ENCODE measurements at places on chromosomes 1 and 21.

GRCh38 chr1:86247597-86248279 lies 91.2 kb upstream of the COL24A1 start:
- no peak overlapping the region for H3K27ac ChIP-seq
- H3K4me3 ChIP-seq: no peak overlapping the region
- H3K4me1 ChIP-seq: no peaks in the 10 kb centered on the region
- no peak for DNase-seq
- no peaks in the 10 kb centered on the region for H3K36me3 ChIP-seq

- H3K36me3 ChIP-seq: no peaks in the 10 kb centered on the region
- H3K4me1 ChIP-seq: no peaks in the 10 kb centered on the region
- no peak for DNase-seq
- H3K27ac ChIP-seq: no peak overlapping the region
- no peaks in the 10 kb centered on the region for H3K27me3 ChIP-seq
These were observed 70.9 kb downstream of the WDR64 start for GRCh38 chr1:241722947-241723346.

DNA sequence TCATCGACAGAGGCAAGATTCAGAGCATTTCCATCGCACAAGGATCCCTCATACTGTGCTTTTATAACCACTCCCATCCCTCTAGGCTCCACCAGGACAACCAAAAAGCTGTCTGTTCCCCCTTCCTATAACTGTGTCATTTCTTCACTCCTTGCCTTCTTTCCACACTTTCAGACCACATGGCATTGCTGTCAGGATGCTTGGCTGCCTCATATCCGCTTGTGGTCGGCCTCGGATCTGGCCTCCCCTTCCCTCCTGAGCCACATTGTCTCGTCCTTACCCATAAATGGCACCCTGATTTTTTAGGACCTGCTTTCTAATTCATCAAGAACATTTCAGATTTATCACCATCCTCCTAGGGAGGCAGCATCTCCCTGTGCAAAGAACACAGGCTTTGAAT lies 80.5 kb downstream of the HIVEP3 start:
- no peaks in the 10 kb centered on the region for H3K27me3 ChIP-seq
- DNase-seq: no peak
- H3K27ac ChIP-seq: no peak overlapping the region
- H3K4me3 ChIP-seq: no peak overlapping the region
- H3K4me1 ChIP-seq: peaks cover 8% of the 10 kb centered on the region
- H3K36me3 ChIP-seq: no peaks in the 10 kb centered on the region

- H3K27me3 ChIP-seq: no peaks in the 10 kb centered on the region
- no peak overlapping the region for H3K4me3 ChIP-seq
- H3K27ac ChIP-seq: no peak overlapping the region
- H3K4me1 ChIP-seq: no peaks in the 10 kb centered on the region
These were observed 76.1 kb upstream of the GADD45A start for GRCh38 chr1:67608661-67609576.

DNA sequence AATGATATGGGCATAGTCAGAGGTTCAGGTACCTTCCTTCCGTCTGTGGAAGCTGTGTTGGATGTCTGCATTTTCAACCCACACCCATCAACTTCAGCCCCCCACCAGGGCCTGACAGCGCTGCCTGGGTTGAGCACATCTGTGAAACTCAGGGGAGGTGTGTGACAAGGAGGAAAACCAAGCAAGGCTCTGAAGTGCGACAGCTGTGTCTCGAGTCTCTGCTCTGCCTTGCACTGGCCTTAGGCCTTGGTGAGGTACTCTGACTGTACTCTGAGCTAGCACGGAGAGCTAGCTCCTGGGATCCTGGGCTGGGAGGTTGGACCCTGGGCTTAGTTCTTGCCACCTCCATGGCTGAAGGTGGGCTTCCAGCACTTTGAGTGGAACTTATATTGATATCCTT lies 9.1 kb downstream of the VANGL2 start:
- DNase-seq: no peak
- H3K27ac ChIP-seq: 0 out of 2 replicates have a peak overlapping the region, but pooled peaks have one; percentile 78
- H3K4me3 ChIP-seq: no peak overlapping the region
- H3K36me3 ChIP-seq: no peaks in the 10 kb centered on the region

- no peak for DNase-seq
- no peak overlapping the region for H3K27ac ChIP-seq
- no peak overlapping the region for H3K4me3 ChIP-seq
- H3K27me3 ChIP-seq: no peaks in the 10 kb centered on the region
These were observed 16.5 kb downstream of the ATP1B1 start for GRCh38 chr1:169122976-169123375.

DNA sequence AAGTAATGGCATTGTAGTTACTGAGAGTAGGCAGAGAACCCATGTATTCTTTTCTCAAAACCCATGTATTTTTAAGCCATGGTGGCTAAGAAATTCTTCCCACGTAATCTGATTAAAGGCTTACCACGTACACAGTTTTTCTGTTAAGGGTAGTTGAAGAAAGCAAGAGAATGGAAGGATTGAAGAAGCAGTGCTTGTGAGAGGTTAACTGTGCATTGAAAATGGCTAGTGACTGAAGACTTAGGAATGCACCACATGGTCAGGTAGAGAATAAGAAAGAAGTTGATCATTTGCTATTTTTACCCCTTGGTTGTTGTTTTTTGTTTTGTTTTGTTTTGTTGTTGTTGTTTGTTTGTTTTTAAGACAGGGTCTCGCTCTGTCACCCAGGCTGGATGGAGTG lies 178.9 kb upstream of the SNX7 start:
- H3K27me3 ChIP-seq: no peaks in the 10 kb centered on the region
- H3K4me1 ChIP-seq: 0 out of 2 replicates have a peak, but pooled peaks cover 3% of the 10 kb centered on the region
- DNase-seq: no peak
- H3K27ac ChIP-seq: no peak overlapping the region
- no peak overlapping the region for H3K4me3 ChIP-seq

DNA sequence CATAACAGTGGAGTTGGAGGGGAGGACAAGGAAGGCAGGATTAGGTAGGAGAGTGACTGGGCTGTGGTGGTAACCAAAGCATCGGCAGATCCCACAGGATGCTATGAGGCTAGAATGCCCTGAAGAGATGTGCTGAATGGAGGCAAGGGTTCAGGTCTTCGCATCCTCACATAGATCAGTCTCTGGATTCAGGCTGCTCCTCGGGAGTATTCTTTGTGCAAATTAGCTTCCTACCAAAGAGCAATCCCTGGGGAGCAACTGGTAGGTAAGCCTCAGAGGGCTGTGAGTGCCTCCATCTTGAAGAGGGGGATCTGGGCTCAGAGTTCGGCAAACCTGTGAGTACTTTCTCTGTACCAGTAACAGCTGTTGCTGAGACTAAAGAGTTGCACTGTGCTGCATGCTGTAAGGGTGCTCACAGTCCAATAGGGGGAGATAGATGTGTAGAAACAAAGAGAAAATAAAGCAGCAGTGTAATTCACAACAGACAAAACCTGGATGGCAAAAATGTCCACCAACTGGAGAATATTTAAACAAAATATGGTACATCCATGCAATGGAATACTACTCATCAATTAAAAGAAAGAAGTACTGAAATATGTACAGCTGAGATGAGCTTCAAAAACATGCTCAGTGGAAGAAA lies 322.4 kb upstream of the DEPDC1 start:
- DNase-seq: peak; percentile 62
- H3K27ac ChIP-seq: no peak overlapping the region
- H3K4me3 ChIP-seq: no peak overlapping the region
- H3K4me1 ChIP-seq: no peaks in the 10 kb centered on the region
- no peaks in the 10 kb centered on the region for H3K36me3 ChIP-seq
- no peaks in the 10 kb centered on the region for H3K27me3 ChIP-seq

DNA sequence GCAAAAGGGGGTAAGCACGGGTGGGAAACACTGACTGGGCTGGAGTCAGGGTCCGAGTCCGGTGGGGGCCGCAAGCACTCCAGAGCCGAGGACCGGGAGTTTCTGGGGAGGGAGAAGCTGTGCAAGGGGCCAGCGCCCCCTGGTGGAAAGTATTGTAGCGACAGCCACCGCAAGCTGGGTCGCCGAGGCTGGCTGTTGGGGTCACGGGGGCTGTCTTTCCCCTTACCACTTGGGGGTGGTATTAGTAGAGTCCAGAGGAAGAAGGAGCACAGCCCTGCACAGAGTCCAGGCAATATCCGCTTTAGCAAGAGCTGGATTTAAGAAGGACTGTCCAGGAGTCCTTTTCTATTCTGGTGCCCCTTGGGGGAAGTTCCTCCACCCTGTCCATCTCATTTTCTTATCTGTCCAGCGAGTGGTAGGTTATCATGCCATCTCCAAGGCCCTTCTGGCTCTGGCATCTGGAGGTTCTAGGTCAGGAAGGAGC lies 17.9 kb upstream of the ETV3 start:
- DNase-seq: peak; percentile 93
- no peaks in the 10 kb centered on the region for H3K27me3 ChIP-seq
- H3K4me3 ChIP-seq: peak overlapping the region; percentile 40
- peaks cover 10% of the 10 kb centered on the region for H3K4me1 ChIP-seq
- no peaks in the 10 kb centered on the region for H3K36me3 ChIP-seq

- H3K27me3 ChIP-seq: no peaks in the 10 kb centered on the region
- no peak overlapping the region for H3K27ac ChIP-seq
- peaks cover 14% of the 10 kb centered on the region for H3K4me1 ChIP-seq
- no peak for DNase-seq
These were observed 8.9 kb upstream of the VWA5B1 start for GRCh38 chr1:20281801-20282200.

DNA sequence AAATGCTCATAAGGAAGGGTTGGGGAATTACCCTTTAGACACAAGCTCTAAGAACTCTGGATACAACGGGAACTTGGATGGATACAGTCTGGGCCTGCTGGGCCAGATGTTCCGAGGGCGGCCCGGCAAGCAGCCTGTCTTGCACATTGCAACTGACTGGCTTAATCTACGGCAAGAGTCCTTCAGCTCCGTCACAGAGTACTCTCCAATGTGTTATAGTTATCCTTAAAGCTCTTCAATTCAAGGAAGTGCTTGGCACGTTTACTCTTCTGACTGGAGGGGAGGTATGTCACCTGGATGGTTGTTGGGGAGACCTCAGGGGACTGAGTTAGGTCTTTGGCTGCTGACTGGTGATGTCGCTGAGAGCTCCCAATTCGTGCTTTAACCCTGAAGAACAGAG lies 1.1 kb upstream of the CFAP141 start:
- no peak overlapping the region for H3K27ac ChIP-seq
- H3K4me1 ChIP-seq: no peaks in the 10 kb centered on the region
- DNase-seq: no peak
- H3K36me3 ChIP-seq: peaks cover 28% of the 10 kb centered on the region
- H3K27me3 ChIP-seq: no peaks in the 10 kb centered on the region

DNA sequence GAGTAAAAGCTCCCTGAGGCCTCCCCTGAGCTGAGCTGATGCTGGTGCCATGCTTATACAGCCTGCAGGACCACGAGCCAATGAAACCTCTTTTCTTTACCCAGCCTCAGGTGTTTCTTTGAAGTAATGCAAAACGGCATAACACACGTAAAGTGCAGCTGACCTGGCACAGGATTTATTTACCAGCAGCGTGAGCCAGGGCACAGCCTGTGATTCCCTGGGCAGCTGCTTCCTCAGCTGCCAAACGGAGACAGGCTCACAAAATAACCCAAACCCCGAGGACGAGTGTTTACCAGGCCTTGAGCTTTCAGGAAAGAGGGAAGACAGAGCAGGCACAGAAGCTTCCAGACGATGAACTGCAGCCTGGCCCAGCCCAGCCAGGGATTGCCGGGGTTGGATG lies 120.6 kb upstream of the ARHGEF16 start:
- H3K4me1 ChIP-seq: no peaks in the 10 kb centered on the region
- no peak for DNase-seq
- H3K36me3 ChIP-seq: no peaks in the 10 kb centered on the region
- H3K27me3 ChIP-seq: no peaks in the 10 kb centered on the region
- H3K27ac ChIP-seq: no peak overlapping the region

- DNase-seq: peak; percentile 75
- no peaks in the 10 kb centered on the region for H3K4me1 ChIP-seq
- no peak overlapping the region for H3K27ac ChIP-seq
These were observed 5.8 kb downstream of the VWA1 start for GRCh38 chr1:1441002-1441888.

DNA sequence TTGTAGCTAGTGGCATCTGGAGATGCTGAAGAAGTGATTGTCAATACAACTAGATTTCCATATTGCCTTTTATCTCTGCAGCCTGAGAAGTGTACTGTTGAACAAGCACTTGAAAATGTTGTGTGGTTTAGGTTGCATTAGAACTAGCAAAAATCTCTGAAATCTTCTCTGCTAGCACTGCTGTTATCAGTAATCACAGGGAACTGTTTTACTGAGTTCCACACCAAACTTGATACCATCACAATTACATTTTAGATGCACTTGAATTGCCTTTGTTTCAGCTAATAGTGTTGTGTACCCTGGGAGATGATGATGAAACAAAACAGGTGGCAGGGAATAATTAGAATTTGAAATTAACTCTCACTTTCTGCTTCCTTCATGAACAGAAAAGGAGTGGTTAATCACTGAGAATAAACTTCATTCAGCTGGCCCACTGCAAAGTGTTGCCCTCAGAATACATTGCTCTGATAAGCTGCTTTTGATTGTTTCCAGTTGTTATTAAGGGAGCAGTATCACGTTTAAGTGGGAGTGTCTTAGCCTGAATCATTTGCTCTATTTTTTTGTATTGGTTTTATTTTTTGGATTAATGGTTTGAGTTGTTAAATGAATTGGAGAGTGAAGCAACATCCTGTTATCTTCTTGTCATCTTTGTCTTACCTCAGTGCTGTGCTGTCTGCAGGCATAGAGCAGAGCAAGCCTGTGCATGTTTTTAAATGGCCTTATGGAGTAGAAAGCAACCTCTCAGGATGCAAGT lies 13.0 kb downstream of the FAM20B start:
- H3K36me3 ChIP-seq: no peaks in the 10 kb centered on the region
- H3K4me1 ChIP-seq: peaks cover 19% of the 10 kb centered on the region
- DNase-seq: no peak
- H3K27me3 ChIP-seq: no peaks in the 10 kb centered on the region
- H3K4me3 ChIP-seq: no peak overlapping the region

All from GM23338 (cell line).